ENCODE measurements at places on chromosomes 6 and 20.

GRCh38 chr20:53940360-53940702 is 130.1 kb downstream of the BCAS1 start:
- DNase-seq: no peak

GRCh38 chr20:21574443-21574842 is 60.6 kb upstream of the NKX2-2 start:
- no peak for DNase-seq

DNA sequence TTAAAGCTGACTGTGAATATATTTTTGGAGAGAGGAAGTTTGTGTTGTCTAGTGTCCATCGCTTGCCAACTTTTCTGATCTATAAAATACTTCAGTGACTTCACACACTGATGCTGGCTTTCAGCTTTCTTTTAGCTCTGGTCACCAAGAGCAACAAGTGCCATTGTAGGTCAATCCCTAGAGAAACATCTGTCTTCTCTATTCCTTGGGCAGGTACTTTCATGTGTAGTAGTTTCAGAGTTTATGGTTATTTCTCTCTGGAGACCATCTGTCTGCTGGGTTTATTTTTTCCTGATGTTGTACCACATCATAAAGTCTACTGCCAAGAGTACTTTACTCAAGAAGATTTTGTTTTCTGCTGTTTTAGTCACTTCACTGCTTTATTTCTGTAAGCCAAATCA is 249.9 kb downstream of the KHDC1L start:
- DNase-seq: no peak

GRCh38 chr6:1604158-1605003 is 5.3 kb upstream of the FOXC1 start:
- peak; percentile 69 for DNase-seq

DNA sequence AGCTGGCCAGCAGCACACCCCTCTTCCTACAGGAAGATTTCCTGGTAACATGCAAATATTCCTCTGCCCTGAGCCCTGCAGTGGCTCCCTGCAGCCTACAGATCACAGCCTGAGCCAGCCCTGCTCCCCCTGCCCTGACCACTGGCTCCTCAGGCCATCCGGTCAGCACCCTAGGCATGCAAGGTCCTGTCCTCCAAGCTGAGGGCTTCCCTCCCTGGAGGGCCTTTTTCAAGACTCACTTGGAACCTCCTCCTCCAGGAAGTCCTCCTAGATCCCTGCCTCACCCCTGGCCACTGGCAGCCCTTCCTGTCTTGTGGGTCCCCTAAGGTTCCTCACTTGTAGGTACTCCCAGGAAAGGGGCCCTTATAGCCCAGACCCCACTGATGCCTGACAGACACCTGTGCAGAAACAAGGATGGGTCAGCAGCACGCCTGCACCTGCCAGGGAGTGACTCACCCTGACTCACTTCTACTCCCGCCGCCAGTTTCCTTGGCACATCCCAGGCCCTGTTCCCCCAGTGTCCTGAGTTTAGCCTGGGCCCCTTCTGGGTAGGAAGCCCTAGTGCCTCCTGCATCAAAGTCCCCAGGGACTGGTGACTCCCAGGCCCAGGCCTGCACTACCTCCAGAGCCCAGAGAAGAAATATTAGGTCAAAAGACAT is 3.2 kb downstream of the SLC4A11 start:
- DNase-seq: peak; percentile 78

GRCh38 chr6:148497717-148498116 is 155.1 kb downstream of the SASH1 start:
- no peak for DNase-seq

DNA sequence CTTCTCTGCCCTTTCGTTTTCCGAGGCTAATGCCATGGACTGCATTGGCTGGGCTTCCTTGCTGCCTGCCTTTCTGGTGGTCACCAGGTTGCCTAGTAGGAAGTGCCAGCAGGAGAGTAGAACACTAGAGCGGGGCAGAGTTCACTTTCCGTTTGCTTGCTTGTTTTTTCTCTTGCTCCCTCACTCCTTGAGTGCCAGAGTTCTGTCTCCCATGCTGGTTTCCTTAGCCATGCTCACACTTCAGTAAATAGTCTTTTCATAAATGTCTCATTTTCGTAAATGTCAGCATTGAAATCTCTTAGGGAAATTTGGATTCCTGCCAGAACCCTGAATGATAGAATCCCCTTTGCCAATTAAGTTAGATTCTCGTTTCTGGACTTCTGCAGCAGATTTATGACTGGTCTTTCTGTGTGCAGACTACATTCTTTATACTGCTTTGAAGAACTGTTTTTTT is 63.9 kb downstream of the FAM83B start:
- peak; percentile 22 for DNase-seq

DNA sequence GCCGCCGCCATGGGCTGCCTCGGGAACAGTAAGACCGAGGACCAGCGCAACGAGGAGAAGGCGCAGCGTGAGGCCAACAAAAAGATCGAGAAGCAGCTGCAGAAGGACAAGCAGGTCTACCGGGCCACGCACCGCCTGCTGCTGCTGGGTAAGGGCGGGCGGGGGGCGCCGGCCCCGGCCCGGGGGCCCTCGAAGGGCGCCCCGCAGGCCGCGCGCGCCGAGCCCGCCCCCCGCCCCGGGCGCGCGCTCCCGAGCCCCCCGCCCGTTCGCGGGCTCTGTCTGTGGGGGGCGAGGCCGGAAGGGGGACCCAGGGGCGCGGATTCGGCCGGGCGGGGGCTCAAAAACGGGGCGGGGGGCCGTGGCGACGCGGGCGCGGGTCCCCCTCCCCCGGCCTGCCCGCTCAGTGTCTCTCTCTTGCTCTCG is 39.2 kb downstream of the GNAS start:
- peak; percentile 62 for DNase-seq

DNA sequence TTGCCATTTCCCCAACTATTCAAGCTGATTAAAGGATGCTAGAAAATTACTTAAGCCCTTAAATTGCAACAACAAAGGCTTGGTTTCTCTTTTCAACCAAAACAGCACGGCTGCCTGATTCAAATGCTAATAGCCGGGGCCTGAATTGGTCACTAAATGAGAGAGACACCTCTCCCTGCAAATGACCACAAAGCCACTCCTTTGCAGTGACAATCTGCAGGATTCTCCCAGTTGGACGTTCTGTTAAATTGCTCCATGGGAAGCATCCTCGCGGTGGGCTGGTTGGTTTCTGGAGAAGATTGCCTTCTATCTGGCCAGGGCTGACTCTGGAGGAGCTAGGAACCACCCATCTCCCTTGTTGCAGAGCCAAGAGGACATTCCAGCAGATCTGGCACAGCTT is 29.7 kb upstream of the TBXT start:
- DNase-seq: no peak

GRCh38 chr6:162726947-162727321 is 632 bp downstream of the PRKN start:
- DNase-seq: peak; percentile 3

DNA sequence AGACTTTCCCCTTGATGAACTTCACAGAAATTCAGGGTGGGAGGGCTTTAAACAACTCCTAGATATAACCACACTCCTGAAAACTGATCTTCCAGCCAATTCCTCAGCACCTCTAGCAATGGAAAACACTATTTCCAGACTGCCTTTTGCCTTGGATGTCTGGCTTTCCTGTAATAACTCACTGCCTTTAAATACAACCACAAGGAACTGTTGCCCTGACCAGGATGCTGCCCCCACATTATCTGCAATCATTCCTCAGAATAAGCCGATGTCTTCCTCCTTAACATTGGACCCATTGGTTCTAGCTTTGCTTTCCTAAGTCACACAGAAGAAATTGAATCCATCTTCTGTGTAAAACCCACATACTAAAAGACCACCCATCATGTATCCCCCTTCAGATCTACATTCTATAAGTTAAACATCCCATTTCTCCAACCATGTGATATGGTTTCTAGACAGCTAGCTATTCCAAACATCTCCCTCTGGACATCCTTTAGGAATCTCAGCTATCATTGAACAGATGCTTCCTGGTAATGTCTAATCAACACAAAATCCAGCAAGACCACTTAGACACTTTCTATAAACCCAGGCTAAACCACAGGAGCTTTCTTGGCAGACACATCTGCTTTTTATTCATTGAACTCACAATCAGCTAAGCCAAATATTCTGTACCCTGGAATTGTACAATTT is 95.9 kb upstream of the KCNQ5 start:
- DNase-seq: no peak

DNA sequence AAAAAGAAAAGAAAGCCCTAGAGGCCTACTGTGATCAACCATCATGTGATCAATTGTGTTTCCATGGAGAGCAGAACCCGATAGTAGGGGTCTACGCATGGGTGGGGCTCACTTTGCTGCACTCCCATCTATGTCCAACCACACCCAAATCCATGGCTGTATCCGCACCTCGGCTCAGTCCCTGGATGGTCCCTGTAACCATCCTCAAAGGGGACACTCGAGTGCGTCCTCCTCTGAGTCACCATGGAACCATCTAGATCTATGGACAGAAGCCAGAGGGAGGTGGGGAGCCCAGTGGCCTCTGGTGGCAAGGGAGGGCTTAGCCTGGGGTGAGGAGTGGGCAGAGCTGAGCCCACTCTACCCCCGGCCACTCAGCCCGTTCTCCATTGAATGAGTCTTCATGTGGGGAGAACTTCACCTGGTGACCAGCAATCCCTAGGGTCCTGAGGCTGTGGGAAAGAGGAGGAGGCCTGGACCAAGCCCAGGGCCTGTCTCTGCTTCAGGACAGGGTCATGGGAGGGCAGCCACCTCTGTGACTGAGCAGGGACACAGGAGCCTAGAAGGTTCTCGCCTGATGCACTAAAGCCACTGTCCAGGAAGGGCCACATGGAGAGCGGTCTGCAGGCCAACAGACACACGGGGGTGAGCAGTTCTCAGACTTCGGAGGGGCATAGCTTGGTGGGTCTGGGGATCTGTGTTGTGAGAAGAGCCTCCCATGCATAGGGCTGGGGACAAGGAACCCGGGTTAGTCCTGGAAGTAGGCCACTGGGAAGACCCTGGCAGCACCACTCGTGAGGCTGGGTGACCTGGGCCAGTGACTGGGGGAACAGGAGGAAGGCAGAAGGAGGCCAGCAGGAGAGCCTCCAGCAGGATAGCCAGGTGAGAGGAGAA is 19.3 kb downstream of the RAET1L start:
- no peak for DNase-seq

DNA sequence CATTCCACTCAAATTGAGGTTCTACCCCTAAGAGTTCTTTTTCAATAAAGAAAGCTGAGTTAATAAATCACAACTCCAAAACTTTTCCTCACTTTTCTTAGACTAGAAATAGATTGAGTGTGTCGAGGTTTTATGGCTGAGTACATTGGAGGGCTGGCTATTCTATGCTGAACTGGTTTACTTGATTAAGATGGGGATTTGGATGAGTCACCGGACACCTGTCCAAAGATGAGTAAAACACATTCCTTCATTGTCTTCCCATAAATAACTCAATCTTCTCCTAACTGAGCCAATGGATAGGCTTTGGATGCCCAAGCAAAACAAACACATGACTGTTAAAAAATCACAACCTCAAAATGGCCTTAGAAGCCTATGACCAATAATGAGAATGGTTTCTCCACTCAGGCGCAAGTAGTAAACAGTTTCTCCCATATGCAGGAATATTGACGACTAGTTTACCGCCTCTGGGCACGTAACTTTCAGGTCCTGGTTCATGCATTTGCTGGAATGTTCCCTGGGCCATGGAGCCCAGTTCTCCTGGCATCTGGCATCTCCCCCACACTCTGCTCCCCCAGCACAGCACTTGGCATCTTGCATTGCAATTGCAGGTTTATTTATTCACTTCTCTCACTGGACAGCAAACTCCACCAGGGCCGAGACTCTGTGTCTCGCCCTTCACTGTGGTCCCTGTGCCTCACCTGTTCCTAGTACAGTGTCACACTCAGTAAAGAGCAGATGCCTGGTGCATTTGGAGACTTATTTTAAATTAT is 43.9 kb downstream of the BCAS1 start:
- DNase-seq: peak; percentile 11

- DNase-seq: peak; percentile 36
These were observed 93.9 kb downstream of the CLIC5 start for GRCh38 chr6:45921691-45922281.

DNA sequence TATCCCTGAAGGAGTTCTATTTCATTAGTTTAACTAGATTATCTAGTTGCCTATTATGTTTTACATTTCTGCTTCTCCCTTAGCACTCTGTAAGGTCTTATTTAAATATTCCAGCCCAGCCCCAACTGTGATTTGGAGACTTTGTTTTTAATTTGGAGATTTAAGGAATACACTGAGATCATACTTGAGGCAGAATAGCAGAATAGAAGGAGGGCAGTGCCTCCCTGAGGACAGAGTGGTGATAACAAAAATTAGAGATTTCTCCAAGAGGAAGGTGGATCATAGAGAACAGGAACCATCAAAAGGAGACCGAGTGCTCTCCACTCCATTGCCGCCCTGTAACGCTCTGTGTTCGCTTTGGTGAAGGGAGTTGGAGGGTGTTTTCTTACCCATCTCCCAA is 14.8 kb upstream of the CD164 start:
- no peak for DNase-seq

DNA sequence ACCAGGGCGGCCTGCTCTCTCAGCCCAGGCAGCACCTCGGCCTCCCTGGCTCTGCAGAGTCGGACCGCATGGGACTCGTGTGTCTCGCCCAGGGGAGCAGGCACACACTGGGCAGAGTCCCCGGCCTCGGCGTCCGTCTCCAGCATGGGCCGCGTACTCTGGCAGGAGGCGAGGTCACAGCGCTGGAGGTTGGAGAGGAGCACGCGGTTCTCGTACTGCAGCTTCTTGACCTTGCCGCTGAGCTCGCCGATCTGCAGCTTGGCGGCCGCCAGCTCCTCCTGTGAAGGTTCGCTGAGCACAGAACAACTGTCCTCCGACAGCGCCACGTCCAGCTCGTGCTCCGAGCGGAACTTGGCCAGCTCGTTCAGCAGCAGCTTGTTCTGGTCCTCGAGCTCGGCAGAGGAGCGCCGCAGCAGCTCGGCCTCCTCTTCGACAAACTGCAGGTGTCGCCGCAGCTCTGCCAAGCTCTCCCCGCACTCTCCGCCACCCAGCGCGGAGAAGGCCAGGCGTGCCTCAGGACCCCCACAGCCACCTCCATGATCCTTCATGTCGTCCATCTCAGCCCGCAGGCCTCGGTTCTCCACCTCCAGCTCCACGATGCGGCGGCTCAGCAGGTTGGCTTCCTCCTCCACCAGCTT is 42.0 kb upstream of the DSN1 start:
- DNase-seq: no peak

GRCh38 chr6:7747901-7748504 is 22.1 kb downstream of the BMP6 start:
- DNase-seq: no peak

Measured in M059J (cell line).